ENCODE measurements at places on chromosomes 4 and X.
A peak's percentile ranks its signal among the peaks of the same experiment; 100 is the strongest.

DNA sequence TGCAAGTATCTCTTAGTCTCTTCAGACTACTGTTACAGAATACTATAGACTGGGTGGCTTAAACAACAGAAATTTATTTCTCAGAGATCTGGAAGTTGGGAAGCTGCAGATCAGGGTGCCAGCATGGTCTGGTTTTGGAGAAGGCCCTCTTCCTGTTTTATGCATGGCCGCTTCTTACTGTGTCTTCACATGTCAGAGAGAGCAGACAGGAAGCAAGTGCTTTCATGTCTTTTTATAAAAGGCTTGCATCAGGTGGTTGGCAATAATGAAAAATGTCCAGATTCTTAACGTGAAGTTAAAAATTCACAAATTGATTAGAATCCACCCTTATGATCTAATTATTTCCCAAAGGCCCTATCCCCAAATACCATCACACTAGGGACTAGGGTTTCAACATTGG is 284.9 kb downstream of the RPA4 start:
- no peak for DNase-seq

DNA sequence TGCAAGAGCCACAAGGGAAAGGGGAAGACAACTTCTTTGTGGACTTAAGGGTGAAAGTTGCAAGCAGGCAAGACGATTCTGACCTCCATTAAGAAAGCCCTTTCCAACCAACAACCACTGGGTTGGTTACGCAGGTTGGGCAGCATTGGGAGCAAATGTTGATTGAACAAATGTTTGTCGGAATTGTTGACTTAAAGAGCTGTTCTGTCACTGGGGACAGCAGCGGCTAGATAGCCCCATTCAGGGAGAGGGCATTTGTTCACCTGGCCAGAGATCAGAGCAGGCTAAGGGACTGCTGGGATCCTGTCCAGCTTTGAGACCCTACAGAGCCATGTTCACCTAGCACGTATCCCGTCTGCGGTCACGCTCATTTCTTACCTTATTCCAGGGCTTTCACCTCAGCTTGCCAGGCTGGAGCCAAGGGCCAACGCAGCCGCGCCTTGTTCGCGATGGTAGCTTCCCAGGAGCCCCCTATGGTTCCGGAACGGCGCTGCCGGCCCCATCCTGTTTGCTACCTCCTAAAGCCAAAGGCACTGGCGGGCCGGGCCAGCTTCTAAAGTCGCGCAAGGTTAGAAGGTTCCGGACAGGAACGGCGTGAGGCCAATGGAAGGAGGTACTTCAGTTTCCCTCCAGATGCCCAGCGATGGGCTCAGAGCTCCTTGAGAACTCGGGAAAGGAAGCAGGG is 24.6 kb downstream of the F9 start:
- DNase-seq: no peak

- peak; percentile 41 for DNase-seq
These were observed 1.3 kb upstream of the SEPSECS start for GRCh38 chr4:25161593-25161950.

GRCh38 chrX:107374132-107374531 is 75.3 kb upstream of the FRMPD3 start:
- DNase-seq: no peak

- DNase-seq: no peak
These were observed 115.1 kb downstream of the NDST4 start for GRCh38 chr4:114998316-114998715.

- no peak for DNase-seq
These were observed 1384.4 kb upstream of the PCDH10 start for GRCh38 chr4:131764730-131765129.

DNA sequence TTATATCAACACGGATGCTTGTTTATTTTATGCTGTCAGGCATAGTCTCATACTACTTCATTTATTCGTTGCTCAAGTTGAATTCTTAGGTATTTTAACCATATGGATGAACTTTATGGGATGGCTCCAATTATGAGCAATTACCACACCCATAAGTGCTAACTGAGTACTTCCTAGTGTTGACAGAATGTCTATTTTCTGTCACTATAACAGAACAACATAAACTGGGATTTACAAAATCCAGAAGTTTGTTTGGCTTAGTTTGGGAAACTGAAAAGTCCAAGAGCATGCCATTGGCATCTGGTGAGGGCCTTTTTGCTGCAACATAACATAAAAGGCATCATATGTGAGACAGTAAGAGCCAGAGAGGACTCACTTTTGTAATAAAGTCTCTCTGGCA is 21.0 kb downstream of the SULT1E1 start:
- no peak for DNase-seq

DNA sequence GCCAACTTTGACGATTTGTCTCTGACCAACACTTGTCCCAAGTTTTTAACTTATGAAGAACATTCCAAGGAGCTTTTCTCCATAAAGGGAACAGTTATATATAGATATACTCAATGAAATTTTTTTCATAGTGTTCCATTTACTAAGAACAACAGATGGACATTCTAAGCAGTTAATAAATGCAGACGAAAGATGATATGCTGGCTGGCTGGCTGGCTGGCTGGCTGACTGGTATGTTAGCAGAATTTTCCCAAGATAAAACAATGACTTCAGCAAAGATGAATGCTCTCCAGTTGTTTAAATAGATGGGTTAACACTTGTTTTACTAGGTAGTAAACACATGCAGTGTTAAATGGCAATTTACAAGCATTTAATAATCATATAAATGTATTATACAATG is 62.2 kb downstream of the SPANXN3 start:
- no peak for DNase-seq
